Skeletal muscle cell (primary cell): ENCODE measurements at places on chromosomes 1 and 21.

GRCh38 chr1:31063631-31064030 is 1.9 kb downstream of the PUM1 start:
- no peak for DNase-seq

- DNase-seq: no peak
Measured at GRCh38 chr1:8017495-8018197, 8.5 kb downstream of the ERRFI1 start.

DNA sequence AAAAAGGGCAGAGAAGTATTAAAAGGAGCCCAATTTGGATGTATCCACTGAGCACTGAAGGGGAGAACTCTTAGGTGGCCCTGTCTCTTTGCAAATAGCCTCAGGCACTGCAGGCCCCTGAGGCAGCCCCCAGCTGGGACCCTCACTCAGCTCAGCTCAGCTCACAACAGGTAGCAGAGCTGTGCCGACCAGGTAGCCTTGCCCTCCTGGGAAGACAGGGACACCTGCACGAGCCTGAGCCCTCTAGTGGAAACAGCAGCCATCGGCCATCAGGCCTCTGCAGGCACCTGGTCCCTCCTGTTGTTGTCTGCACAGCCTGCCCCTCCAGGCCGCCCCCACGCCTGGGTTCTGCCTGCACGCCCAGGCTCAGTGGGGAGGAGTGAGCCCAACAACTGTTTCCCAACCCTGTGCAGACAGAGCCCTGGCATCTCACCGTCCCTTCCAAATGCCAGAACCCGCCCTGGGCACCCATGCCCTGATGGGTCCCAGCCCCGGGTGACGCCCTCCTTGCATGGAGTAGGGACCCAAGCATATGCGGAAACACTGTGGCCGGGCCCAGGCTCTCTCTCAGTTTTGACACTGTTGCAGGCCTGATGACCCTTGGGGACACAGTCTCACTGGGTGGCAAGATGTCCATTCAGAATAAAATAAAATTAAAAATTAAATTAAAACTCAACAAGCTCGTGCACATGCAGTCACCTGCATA is 60.0 kb upstream of the AJAP1 start:
- no peak for DNase-seq

GRCh38 chr1:187903223-187903622 is 1074.5 kb downstream of the PLA2G4A start:
- no peak for DNase-seq

DNA sequence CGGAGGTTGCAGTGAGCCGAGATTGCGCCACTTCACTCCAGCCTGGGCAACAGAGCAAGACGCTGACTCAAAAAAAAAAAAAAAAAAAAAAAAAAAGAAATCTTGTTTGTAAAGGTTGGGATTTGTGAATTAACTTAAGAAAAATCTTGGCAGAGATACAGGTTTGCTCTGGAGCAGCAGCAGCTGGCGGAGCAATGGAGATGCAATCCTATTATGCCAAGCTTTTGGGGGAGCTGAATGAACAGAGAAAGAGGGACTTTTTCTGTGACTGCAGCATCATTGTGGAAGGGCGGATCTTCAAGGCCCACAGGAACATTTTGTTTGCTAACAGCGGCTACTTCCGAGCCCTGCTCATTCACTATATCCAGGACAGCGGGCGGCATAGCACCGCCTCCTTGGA is 5.6 kb downstream of the ZBTB8B start:
- no peak for DNase-seq

DNA sequence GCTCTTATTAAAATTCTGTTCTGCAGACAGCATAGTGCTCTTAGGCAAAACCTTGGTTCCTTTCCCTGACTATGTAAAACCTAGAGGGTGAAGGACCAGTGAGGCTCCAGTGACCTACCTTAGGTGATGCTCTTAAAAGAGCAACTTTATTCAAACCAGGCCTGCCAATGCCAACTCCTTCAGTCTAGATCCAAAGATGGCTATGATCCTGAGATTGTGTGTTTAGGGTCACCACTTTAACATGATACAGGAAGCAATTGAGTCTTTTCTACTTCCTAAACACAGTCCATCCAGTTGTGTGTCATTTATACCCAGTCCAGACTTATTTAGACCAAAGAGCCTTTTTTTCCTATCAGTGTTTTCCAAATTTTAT is 10.8 kb downstream of the MCL1 start:
- DNase-seq: no peak

- DNase-seq: no peak
Measured at GRCh38 chr1:232111611-232112010, 485.0 kb downstream of the DISC1 start.

DNA sequence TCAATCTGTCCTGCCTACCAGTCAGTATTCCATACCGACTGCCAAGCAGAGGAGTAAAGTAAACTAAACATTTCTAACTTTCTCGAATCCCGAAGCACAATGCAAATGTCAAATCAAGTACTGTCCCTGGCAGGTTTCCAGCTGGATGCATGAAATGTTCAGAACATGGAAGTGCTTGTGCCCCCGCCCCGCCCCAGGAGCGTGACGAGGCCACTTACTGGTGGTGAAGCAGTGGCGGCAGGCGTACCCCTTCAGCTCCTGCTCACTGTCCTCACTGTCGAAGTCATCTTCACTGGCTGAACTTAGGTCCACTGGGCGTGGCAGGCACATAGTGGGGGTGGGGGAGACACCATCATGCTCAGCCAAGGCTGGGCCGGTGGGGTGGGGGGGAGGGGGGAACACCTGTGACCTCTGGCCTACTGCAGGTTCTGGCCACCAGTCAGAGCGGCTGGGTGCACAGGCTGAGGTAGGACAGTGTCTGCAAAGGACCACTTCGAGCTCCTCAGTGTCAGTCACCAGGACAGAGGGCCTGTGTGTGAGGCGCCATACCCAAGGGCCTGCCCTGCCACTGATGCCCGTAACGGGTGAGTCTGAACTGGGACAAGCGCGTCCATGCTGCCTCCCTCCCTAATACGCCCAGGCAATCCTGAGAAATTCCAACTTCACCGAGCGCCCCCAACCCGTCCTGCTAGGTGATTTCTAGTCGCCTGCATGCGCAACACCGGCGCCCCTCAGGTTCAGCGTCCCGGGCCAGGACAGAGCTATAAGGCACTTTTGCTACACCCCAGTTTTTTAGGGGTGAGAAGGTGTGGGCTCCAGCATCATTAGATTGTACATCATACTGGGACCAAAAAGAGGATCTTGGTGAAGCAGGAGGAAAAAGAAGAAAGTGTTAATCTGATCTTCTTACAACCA is 46.9 kb downstream of the SLC45A1 start:
- DNase-seq: no peak

- no peak for DNase-seq
Measured at GRCh38 chr1:26921126-26921539, 410 bp upstream of the NUDC start.

GRCh38 chr21:38399103-38399502 is 99.2 kb downstream of the ERG start:
- no peak for DNase-seq

DNA sequence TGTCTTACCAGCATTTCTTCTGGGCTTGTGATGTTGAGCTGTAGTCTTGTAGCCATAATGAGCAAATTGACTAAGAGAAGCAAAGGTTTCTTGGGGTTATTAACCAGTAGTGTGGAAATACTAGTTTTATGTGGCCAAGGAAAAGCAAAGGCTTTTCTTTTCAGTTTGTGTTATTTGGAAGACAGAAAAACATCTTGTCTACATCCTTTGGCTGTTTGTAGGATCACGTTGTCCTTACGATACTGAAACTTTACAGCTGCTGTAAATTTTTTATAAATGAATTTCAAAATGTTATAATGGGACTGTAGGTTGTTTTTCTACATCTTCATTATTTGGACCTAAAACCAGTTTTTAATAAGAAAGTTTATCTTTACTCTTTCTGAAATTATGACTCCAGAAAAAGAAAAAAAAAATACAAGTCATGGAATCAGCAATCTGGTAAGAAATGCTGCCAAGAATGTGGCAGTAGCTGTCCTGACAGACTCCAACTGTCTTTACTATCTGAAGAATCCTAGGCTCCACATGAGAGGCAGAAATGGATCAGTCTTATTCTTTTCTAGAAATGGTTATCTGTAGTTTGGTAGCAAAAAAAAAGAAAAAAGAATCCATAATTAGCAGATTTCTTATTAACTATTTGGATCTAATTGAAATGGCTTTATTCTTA is 41.6 kb upstream of the QSOX1 start:
- no peak for DNase-seq

DNA sequence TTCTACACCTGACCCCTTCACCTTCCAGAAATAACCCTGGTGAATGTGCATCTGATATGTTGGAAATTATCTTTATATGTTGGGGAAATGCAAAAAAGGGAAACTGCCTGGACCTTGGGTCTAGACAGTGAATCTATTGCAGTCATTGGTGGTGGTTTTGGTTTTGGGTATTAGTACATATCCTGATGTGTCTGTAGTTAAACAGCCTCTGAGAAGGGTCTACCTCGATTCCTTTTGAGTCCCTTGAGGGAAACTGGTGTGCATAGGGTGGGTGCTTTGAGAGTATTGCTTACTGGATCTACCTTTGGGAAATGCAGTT is 127.3 kb upstream of the KIAA0040 start:
- DNase-seq: no peak

DNA sequence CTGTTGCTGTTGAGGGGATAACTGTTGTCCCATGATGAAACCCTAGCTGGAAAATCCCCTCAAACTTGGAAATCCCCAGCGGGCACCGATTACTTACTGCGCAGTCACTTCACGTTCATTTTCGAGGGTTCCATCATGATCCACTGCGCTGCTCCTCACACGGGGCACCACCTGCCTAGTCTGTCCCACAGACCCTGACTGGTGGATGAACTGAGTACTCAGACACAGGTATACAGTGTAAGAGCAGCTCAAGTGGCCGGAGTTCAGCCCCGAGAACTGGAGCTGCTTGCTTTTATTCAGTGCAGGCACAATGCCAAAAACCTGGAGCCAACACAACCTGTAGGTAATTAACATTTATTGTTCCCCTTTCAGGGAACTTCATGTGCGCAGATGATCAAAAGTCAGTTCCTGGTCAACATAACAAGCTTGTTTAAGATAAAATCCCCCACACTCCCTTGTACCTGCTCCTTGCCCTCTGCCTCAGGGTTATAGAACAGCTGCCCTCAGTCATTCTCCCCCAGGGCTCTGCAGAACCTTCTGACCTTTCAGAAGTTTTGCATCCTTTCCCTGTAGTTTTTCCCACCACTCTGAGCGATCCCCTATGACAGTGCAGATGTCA is 46.5 kb upstream of the PRELP start:
- DNase-seq: no peak

GRCh38 chr1:29975036-29975694 is 738.8 kb downstream of the PTPRU start:
- DNase-seq: peak; percentile 5

DNA sequence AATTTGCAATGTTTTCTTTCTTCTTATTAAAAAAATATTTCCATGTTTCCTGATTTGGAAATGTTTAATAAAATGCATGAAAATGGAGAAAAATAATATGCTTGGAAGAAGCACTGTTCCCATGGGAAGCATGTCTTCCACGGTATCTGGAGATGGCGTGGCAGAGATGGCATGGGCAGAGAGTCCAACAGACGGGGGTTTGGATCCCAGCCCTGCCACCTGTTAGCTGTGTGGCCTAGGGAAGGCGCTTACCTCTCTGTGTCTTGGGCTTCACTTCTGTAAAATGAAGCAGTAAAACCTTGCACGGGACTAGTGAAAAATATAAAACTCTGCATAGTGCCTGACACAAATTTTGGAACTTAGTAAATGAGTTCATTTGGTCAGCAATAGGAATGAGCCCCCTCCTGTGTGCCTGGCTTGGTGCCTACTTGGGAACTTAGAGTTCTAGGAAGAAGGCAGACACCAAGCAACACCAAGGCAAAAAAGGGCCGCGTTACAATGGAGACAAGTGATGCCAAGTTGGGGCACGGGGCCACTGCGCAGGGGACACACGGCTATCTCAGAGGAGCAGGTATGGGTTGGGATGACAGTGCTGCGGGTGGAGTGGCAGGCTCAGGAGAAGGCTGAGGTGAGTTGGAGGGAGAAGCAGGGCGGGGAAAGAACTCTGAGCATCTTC is 124.2 kb downstream of the KCNN3 start:
- DNase-seq: no peak

- no peak for DNase-seq
Measured at GRCh38 chr21:38718481-38718880, 87.2 kb upstream of the ETS2 start.

- DNase-seq: no peak
Measured at GRCh38 chr1:119462964-119463363, 44.0 kb upstream of the HSD3B1 start.

GRCh38 chr1:208117826-208118225 is 126.4 kb downstream of the PLXNA2 start:
- DNase-seq: no peak

DNA sequence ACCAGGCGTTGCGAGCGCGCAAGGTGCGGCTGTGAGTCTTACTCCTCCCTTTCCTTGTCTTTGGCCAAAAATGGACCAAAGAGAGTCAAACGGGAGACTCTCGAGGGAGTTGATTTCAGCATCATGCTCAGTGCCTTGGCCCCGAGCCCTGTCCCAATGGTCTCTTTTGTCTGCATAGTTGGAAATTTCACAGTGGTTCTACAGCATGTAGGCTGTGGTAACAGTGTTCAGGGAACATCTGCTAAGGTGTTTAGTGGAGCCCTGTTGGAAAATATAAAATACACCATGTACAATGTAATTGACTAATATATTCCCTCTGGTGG is 2.7 kb downstream of the CACNA1E start:
- DNase-seq: no peak

- no peak for DNase-seq
Measured at GRCh38 chr1:54975356-54976108, 4.9 kb upstream of the TMEM61 start.

DNA sequence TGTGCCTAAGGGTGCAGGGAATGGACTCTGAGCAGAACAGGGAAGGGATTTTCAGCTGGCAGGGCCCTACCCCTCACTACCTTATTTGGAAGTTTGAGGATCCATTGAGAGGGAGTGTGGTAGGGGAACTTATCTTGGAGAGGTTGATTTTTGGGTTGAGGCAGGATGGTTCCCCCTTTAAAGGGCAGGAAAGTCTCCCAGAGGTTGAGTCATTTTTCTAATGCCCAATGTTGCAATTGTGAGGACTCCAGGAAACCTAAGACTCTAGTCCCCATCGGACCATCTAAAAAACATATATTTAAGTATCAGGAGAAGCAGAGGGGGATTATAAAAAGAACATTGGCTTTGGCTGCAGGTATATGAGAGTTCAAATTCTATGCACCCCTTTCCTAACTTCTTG is 47.3 kb downstream of the SAMD13 start:
- DNase-seq: no peak
